ENCODE measurements at places on chromosomes 1 and 21.

DNA sequence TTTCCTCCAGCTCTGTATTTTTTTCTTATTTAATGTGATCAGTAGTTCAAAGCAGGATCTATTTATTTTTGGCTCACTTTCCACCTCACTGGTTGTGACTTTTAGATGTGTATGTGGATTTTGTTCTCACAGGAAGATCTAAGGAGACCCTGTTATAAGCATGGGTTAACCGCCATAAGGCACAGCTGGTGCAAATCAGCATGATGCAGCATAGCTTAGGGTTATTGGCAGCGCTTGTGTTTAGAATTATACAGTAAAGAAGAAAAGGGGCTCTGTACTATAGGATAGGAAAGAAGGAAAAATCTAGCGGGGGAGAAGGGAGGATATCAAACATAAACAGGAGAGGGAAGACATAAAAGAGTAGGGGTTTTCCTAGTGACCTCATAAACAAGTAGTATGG is 26.9 kb upstream of the RGL1 start:
- peak; percentile 88 for DNase-seq

GRCh38 chr1:38015978-38016725 is 3.6 kb downstream of the UTP11 start:
- peak; percentile 64 for DNase-seq

- DNase-seq: peak; percentile 89
Observed at GRCh38 chr1:9455487-9456234, 83.6 kb upstream of the SLC25A33 start.

- no peak for DNase-seq
Observed at GRCh38 chr1:10832703-10833102, 36.3 kb upstream of the CASZ1 start.

- DNase-seq: peak; percentile 70
Observed at GRCh38 chr1:180435566-180435965, 66.8 kb downstream of the ACBD6 start.

DNA sequence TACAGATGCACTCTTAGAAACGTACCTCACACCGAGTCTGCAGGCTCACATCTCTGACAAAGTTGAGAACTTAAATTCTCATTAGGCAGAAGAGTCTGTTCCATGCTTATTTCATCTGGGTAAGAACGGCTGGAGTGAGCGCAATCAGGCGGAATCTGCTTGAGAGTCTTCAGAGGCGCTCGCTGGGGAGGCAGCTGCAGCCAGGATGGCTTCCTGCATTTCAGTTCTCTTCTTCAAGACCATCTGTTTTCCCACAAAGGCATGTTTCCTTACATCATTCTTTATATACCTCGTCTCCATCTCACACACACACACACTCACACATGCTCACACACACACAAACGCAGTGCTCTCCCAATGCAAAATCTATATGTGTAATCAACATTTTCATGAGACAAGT is 497.1 kb downstream of the AJAP1 start:
- peak; percentile 5 for DNase-seq

DNA sequence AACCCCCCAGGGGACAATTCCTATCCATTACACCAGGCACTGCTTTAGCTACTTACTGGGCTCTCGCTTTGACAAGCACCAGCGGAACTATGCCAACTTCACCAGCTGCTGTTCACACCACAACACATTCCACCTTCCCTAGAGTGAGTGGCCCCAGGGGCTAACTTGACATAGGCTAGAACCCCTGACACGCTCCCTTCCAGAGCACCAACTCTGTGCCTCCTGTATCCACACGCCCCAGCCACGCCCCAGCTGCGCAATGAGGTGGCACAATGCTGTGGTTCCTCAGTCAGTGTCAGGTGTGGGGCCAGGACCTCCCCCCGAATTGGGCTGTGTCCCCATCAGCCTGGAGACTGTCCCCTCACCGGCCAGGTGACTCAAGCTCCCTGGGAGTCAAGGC is 11.7 kb upstream of the FGR start:
- no peak for DNase-seq

GRCh38 chr21:44029460-44030087 is 17.5 kb downstream of the TRAPPC10 start:
- DNase-seq: no peak
